Bone marrow (tissue), 2 donors: ENCODE measurements at places on chromosomes 3 and 15.

- no peak for DNase-seq
Measured at GRCh38 chr3:143811602-143812001, 36.7 kb downstream of the SLC9A9 start.

DNA sequence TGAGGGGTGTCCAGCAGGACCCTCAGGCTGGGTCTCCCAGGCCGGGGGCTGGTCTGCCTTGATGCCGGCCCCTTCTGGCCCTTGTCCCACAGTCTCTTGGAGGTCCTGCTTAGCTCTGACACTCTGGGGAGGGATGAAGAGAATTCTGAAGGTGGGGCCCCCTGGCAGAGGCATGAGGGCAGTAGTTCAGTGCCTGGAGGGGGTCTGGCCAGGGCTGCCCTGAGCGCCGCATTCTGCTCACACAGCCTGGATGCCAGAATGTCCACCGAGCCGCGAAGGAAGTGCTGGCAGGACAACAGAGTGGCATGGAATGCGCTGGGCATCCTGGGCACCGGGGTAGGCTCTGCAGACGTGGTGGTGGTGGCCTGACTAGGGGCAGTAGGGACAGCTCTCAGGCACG is 55.5 kb downstream of the SMAD6 start:
- DNase-seq: no peak

- no peak for DNase-seq
Measured at GRCh38 chr3:46928282-46928681, 48.3 kb downstream of the CCDC12 start.

- no peak for DNase-seq
Measured at GRCh38 chr3:136631424-136631823, 120.8 kb downstream of the STAG1 start.

DNA sequence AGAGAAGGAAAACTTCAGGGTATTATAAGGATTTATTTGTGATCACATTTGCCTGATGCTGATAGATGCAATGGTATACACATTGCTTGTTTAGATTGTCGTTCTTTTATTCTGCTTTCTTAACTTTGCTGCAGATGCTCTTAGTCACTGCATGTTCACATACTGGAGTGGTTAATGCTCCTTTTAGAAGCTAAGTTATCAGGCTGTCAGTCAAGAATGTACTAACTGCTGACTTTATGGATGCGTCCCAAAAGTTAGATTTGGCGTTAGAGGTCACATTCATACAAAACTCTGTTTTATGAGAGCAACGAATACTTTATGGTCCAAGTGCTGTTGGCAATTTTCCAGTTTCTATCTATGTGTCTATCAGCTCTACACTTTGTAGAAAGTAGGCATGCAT is 160.7 kb downstream of the BBX start:
- no peak for DNase-seq

DNA sequence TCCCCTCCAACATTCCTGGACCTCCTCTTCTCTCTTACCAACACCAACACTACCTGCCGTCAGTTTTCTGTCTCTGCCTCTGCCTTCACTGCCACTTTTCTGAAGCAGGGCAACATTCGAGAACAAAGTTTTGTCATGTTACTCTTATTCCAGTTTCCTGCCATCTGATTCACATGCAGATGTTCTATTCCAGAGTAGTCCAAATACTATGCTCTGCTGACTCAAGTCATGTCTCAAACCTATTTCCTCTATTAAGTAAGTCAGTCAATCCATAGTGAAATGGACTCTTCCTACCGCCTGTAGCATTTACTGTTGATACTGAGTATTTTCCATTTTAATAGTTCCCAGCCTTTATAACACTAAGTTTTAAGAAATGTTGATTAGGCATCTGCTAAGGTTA is 43.4 kb downstream of the ESYT3 start:
- no peak for DNase-seq

- DNase-seq: no peak
Measured at GRCh38 chr3:99730870-99731269, 86.8 kb upstream of the CMSS1 start.

DNA sequence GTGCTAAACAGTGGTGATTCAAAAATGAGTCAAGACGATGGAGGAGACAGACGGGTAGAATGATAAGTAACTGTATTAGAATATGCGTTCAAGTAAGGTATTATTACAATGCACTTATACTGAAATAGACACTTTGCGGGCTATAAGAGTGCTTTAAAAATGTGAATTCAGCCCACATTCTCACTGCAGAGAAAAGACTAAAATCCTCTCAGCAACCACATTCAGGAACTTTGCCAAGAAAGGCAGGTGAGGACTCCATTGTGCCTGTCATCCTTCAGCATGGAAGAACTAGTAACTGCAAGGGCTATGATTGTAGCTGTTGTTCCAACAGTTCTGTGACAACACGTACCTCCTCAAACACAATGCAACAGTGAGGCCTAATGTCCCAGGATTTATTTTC is 272.0 kb downstream of the RORA start:
- no peak for DNase-seq

DNA sequence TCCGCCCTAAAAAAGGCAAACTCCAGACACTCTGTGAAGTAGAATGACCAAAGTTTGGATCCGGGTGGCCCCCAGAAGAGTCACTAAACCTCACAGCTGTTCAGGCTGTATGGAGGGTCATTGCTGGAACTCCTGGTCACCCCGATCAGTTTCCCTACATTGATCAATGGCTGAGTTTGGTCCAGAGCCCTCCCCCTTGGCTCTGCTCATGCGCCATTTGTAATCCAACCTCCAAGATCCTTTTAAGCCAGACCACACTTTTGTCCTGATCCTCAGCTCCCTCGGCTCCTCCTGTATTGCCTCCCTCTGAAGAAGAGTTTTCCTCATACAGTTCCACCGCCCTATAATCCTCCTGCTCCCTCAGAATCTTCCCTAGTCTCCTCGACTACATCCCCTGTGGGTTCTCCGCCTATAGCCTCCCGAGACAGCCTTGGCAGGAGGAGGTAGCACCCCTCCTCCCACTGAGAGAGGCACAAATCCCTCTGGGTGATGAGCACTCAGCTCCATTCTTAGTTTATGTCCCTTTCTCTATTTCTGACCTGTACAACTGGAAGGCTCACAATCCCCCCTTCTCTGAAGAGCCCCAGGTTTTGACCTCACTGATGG is 42.2 kb downstream of the ZBTB11 start:
- no peak for DNase-seq

- no peak for DNase-seq
Measured at GRCh38 chr3:113607219-113607596, 74.9 kb downstream of the SIDT1 start.

DNA sequence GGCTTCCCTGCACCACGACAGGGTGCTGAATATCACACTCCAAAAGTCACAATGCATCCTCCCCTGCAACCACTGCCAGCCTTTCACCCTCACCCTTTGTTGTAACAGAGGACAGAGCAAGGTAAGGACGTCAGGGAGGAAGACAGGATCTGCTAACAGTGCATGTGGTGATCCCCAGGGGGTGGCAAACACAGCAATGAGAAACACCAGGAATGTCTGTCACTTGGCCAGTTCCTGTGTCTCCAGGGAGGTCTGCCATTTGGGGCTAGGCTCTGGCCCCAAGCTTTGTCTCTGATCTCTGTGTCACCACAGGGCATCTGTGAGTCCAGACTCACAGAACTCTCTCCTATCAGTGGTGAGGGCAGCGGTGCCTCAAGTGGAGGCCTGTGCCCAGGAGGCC is 54.3 kb upstream of the SLC24A5 start:
- DNase-seq: no peak
